Psoas muscle (tissue), 8 donors: ENCODE measurements at places on chromosomes 6 and 20.

GRCh38 chr6:39430871-39431523 is 108.5 kb upstream of the KCNK16 start:
- peak; percentile 70 for DNase-seq

GRCh38 chr6:11912420-11912819 is 99.7 kb upstream of the HIVEP1 start:
- DNase-seq, result no peak

- DNase-seq, result no peak
Observed at GRCh38 chr6:72288592-72288991, 333.3 kb upstream of the KCNQ5 start.

- no peak for DNase-seq
Observed at GRCh38 chr6:169022079-169022478, 231.6 kb downstream of the THBS2 start.

DNA sequence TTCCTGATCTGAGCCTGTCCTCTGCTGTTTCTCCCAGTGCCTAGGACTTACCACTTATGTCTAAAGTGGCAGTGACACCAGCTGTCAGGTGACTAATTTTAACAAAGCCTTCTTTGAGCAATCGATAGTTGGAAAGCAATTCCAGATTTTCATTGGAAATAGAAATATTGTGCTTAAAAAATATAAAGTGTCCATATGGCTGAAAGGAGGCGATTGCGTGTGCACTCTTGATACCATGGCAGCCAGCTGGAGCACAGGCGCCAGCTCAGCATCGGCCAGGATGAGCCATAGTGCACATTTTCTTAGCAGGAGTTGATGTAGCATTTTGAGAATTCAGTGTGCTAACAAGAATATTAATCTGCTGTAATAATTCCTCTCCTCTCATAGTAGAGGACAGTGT is 70.0 kb downstream of the LRRC1 start:
- DNase-seq, result no peak

DNA sequence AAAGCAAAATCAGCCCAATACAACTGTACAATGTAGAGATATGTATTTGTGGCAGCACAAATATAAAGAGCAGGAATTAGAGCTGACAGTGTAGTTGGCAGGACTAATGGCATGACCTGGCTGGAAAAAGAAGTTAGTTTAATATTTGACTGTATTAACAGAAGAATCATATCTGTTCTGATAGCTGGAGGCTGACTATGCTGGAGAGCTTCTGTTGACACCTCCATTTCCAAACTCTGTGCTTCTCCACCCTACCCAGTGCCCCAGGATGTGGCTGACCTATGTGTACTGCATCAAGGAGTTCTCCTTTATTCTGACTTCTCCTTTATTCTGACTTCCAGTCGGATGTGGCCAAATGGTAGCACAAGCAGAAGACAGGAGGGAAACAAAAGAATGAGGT is 299.3 kb downstream of the PKHD1 start:
- DNase-seq, result no peak

DNA sequence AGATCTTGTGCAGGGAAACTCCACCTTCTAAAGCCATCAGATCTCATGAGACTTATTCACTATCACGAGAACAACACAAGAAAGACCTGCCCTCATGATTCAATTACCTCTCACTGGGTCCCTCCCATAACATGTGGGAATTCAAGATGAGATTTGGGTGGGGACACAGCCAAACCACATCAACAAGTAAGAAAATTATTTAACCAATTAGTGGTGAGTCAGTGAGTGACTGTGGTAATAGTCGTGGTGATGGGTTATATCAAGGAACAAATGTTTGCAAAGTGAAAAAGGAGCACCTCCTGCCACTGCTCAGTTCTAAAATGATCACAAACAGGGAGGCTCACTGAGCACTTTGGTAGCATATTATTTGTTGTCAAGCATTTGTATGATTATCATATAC is 20.6 kb downstream of the EPM2A start:
- no peak for DNase-seq

DNA sequence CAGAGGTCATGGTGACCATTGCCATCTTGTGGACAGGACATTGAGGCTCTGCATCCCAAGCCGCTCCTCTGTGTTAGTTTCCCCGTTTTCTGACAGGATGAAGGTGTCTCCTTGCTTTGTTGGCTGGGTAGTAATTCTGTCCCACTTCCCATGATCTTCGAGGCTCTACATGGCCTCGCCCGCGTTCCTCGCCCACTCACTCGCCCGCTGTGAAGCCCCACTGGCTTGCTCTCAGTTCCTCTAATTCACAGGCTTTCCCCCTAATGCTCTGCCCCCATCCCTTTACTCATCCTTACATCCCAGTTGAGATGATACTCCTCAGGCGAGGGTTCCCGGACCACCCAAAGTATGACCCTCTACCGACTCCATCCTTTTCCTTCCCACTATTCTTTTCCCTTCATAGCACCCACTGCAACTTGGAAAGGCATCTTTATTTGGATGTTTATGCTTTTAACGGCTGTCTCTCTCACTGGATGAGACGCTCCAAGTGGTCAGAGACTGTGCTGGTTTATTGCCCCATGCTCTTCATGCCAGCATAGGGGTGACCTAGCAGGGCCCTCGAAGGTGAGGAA is 511 bp upstream of the SLC35B2 start:
- DNase-seq, result no peak
